ENCODE measurements at places on chromosomes 1 and 21.

- no peak for DNase-seq
These were observed 166.2 kb upstream of the PLXNA2 start for GRCh38 chr1:208410409-208410808.

GRCh38 chr1:2574350-2574749 is 12.2 kb upstream of the PRXL2B start:
- DNase-seq, result no peak

DNA sequence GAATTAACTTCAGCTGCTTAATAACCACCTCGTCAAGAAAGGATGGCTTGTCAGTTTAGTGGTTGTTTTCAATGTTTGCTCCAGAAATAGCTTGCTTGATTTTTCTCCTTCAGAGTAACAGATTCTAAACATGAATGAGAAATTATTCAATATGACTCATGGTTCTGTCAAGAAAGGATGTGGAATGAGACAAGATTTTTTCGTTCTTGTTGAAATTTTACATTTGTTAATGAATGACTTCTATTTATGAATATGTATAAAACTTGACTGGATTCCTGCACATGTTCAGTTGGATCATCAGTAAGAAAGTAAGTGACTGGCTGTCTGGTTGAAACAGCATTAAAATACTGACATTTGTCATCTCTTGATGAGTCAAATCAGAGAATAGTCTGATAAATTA is 38.3 kb downstream of the IFI44 start:
- DNase-seq, result no peak

DNA sequence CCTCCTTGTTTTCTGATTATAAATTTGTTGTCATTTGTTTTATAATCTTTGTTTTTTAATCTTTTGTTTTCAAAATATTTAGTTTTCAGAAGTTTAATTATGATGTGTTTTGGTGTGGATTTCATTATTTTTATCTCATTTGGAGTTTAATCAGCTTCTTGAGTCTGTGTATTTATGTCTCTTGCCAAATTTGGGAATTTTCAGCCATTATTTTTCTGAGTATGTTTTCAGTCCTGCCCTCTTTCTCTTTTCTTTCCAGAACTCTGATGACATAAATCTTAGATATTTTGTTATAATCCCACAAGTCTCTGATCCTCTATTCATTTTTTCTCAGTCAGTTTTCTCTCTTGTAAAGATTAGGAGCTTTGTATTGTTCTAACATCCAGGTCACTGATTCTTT is 89.8 kb downstream of the RHOU start:
- no peak for DNase-seq

DNA sequence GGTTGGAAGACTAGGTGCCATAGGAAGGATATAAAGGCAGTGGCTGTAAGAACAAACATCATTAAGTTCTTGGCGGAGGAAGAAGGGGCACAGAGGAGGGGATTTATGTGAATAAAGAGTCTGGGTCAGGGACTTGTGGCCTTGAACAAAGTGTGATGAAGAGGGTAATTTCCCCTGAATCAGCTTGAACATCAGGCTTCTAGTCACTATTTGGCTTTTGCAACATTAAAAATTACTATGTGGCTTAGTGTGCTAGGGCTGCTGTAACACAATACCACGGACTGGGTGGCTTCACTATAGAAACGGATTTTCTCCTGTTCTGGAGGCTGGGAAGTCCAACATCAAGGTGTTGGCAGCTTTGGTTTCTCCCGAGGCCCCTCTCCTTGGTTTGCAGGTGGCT is 70.5 kb upstream of the CNIH3 start:
- no peak for DNase-seq

- DNase-seq, result no peak
These were observed 71.1 kb downstream of the LAMC1 start for GRCh38 chr1:183094351-183094750.

DNA sequence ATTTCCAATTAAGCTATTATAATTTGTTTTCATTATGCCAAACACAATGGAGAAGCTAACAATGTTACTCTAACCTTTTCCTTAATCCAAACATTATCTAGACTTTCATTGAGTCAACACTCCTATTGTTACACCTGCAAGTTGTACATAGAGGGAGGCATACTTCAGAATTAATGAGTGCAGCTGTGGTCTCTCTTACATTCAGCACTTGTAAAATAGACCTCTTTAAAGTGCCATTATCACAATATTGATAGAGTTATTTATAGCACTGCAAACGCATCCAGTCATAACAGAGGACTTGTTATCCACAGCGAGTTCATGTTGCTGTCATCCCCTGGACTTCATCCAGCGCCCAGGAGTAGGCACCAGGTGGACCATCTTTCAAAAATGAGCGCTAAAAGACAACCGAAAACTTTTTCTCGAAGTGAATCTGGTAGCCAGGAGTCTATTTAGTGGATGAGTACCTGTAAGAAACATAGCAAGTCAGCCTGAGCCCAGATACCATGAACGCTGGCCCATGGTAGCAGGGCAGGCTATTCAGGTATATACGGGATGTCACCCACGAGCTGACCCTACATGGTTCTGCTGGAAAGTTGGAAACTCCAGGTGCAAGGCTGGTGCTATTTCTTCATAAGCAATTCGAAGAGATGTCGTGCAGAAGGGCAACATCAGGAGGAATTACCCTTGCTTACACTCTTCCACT is 70.6 kb upstream of the NFIA start:
- DNase-seq, result no peak

DNA sequence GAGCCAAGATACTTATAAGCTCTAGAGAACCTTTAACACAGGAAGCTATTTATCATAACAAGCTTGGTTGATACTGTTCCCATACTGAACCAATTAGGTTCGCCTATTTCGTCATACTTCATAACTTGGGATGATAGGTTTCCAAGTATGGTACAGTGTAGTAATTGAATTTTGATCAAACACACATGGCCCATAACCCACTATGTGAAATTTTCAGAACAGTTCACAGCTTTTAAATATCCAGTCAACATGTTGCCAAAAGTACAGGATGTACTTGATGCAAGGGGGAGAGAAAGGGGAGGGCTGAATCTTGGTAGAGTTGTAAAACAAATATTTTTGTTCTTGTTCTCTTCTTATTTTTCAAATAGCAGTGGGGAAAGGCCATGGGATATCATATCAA is 86.6 kb downstream of the TM2D1 start:
- no peak for DNase-seq

DNA sequence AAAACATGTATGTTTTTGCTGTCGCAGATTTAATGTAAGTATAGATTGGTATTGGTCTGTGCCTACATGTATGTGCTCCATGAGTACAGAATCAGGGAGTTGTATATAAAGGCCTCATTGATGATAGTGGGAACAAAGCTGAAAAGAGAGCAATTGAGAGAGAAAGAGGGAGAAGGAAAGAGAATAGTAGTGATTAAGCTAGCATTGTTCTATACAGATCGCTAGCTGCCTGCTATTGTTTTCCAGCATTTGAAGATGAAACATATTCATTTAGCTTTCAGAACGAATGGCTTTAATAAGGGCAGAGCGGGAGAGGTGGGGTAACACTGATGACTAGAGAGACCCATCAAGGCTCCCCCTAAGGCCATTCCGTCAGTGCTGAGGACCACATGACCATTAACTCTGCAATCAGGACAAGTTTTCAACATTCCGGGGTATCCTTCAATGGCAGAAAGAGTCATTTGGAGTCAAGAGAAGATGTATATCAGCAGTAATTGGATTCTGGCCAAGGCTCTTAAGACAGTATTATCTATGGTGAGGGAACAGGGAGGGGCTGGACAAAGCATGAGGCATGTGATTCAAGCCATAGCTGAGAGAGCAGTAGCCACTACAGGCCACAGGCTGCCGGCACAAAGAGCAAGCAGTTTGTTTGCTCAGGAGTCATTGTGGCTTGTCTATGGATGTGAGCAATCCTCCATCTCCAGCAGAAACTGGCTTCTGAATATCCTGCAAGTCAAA is 176.5 kb downstream of the PBX1 start:
- DNase-seq, result peak; percentile 38

DNA sequence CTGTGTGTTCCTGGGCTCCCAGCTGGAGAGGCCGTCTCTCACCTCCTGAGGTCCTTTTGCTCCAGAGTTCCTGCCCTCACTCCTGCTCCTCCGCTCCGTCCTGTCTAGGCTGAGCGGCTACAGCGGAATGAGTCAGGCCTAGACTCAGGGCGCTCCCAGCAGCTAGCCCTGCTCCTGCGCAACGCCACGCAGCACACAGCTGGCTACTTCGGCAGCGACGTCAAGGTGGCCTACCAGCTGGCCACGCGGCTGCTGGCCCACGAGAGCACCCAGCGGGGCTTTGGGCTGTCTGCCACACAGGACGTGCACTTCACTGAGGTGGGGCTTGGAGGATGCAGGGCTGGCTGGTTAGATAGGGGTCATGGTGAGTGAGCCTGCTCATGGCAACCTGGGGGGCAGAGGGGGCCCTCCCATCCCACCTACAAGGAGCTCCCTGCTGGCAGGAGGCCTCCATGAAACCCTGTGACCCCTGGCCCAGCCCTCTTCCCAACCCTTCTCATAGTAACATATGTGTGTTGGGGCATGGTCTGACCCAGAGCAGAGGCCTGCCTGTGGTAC is 15.1 kb downstream of the PSRC1 start:
- no peak for DNase-seq

- peak; percentile 92 for DNase-seq
These were observed at the start of gene RAVER2 for GRCh38 chr1:64744492-64745180. RAVER2 (plus strand) TSS chr1:64745075; CDS start chr1:64745173, 98 bp downstream.

GRCh38 chr1:61425040-61425439 is 299.9 kb downstream of the TM2D1 start:
- DNase-seq, result no peak

DNA sequence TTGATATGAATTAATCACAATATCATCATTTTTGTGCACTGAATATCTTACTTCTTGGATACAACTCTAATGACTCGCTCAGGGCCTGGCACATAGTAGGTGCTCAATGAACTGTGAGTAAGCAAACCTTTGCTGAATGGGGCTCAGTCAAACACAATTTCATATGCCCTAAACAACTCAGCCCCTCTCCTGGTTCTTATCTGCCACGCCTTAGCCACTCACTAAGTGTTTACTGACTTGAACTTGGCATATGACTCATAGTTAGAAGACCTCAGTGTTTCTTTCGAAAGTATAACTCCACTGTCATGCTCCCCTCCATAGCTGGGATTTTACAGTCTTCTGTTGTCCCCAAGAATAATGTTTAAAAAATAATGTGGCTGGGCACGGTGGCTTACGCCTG is 4.8 kb upstream of the IFNLR1 start:
- DNase-seq, result no peak

GRCh38 chr21:45530423-45531113 is 11.7 kb downstream of the SLC19A1 start:
- no peak for DNase-seq

DNA sequence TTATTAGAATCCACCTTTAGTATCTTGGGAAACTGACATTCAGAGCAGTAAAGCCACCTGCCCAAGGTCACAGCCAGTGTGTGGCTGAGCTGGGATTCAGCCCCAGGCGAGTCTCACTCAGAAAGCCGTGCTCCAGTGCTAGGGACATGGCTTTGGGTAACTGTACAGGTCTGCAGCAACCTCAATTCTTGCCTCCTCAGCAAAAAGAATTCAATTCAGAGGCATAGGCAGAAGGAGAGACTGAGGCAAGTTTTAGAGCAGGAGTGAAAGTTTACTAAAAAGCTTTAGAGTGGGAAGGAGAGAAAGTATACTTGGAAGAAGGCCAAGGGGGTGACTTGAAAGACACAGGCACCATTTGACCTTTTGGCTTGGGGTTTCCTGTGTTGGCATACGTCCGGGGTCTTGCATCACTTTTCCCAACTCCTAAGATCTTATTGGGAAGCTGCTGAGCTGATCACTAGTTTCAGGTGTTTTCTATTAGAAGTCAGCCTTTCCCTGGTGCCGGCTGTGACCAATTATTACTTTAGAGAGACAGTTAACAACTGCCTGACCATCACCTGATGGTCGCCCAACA is 529.3 kb downstream of the MATN1 start:
- DNase-seq, result no peak

DNA sequence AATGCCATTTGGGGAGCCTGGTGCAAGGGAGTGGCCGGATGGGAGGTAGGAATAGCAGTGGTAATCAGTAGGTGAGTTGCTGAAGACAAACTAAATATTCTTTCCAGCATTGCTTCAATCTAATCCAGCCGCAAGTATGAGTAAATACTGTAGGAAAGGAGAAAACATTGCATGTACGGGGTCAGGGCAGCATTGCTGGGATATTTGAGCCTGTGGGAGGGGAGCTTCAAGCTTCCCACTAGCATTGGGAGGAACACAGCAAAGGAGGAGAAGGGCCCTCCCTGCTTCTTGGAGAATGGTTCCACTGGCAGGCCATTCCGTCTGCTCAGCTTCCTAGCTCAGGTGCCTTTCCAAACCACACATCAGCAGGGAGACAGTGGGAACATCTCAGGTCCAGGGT is 15.2 kb downstream of the CAPN2 start:
- no peak for DNase-seq

- DNase-seq, result no peak
These were observed 89.1 kb downstream of the ITSN1 start for GRCh38 chr21:33731447-33731846.

GRCh38 chr1:104387716-104388508 is 638.2 kb downstream of the AMY1C start:
- no peak for DNase-seq

Data from neural progenitor cell (in vitro differentiated cells).